Foreskin keratinocyte (primary cell): ENCODE measurements at places on chromosomes 5 and 9. TPM values are rescaled to one million over a fixed set of nuclear protein-coding genes. Genes with fewer than 3 reads are reported as not detected.

GABRA6 gene
- not detected in 2 replicates for total RNA-seq

CCNJL gene
- total RNA-seq = 3.1 and 3.5 TPM in 2 replicates

IFNA13 gene
- total RNA-seq = not detected in 2 replicates

NR2F1-AS1 gene
- total RNA-seq = not detected in 2 replicates

POU5F2 gene
- 0.07 and 0.14 TPM in 2 replicates for total RNA-seq

SHISAL2B gene
- total RNA-seq = not detected in 2 replicates

GIN1 gene
- total RNA-seq = 4.8 and 5.7 TPM in 2 replicates

NUTM2G gene
- total RNA-seq = not detected in 2 replicates

CA9 gene
- 0.21 and 0.27 TPM in 2 replicates for total RNA-seq
